Left colon (tissue), 2 donors: ENCODE measurements at places on chromosomes 7 and 10.

DNA sequence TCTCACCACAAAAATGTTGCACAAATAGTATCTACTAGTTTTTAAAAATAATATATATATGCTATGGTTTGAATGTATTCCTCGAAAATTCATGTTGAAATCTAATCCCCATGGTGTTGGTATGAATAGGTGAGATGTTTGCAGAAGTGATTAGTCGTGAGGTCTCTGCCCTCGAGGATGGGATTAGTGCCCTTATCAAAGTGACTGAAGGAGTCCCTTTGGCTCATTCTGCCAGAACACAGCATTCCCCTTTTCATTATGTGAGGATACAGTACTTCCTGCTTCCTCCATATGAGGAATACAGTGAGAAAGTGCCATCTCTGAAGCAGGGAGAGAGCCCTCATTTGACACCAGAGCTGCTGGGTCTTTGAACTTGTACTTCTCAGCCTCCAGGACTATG, 777.5 kb upstream of the LRRTM3 start:
- DNase-seq, result no peak

- DNase-seq, result no peak
These were observed 282.7 kb downstream of the BAMBI start for GRCh38 chr10:28959850-28960501.

DNA sequence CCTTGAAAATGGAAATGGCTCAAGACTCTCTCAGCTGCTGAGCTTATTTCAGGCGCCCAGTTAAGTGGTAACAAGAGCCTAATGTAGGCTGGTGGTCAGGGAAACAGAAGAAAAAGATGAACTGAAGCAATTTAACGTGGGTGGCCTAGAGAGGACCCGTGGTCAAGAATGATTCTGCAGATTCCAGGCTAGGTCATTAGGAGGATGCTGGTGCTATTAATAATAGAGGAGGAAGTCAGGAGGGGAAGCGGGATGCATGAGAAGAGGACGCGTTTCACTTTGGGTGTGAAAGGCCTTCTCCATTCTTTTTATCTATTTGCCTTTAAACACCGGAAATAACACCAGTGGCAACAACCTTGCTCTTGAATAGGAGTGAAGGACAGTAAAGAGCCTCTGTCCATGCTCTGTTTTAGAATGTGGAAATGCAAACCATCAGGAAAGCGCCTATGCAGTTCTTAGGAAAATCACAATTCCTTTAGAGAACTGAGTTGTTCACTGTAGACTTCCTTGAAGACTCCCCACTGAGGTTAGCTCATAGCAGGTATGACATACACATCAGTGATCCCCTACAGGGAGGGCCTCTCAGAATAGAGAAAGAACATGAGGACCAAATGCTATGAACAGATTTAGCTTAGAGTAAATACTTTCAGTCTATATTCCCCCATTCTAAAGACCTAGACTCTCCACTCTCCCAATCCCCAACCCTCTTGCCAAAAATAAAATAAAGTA, 8.6 kb downstream of the LIPA start:
- no peak for DNase-seq

GRCh38 chr7:12540850-12541249, 29.7 kb upstream of the SCIN start:
- no peak for DNase-seq

DNA sequence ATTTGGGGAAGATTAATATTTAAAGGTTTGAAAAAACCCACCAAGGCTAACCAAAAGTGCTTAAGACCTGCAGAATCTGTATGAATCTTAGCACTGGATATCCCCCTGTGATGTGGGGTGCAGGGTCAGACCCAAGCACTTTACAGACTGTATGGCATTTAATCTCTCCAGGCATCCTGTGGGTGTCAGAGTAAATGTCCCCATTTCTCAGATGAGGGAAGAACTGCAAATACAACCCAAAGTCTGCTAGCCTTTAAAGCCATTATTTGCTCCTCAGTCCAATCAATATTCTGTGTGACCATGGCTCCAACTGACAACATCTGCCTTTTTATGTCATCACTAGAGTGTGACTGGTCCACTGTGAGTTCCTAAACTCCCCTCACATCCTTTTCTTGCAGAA, 10.0 kb upstream of the MBL2 start:
- DNase-seq, result no peak

- DNase-seq, result peak; percentile 85
These were observed 49.8 kb downstream of the PAXIP1 start for GRCh38 chr7:154953006-154953684.

DNA sequence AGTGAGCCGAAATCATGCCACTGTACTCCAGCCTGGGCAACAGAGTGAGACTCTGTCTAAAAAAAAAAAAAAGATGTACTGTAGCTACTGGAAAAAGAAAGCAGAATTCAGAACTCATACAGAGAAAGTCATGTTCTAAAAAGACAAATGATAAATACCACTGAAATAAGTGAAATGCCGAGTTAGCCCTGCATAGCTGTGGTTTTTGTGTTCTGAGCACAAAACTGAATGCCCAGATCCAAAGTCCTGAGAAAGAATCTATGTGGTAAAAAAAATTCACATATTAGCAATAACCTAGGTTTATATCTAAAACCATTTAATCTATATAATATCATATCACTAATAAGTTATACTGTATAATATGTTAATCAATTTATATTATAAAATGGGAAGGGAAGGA, 29.3 kb upstream of the HECW1 start:
- DNase-seq, result no peak
